Subcutaneous preadipocyte (primary cell): ENCODE measurements at places on chromosomes 16 and 17. TPM values are rescaled to one million over a fixed set of nuclear protein-coding genes. Genes with fewer than 3 reads are reported as not detected.

The NPIPB2 gene
- total RNA-seq, result 3.7 and 5.1 TPM in 2 replicates

The SP6 gene
- under 0.01 TPM in 2 replicates for total RNA-seq

The AGRP gene
- total RNA-seq, result not detected in 2 replicates

The KRT15 gene
- total RNA-seq, result 0.78 TPM in 1 of 2 replicates, not detected in the other

The AATK gene
- 0.20 and 0.37 TPM in 2 replicates for total RNA-seq

The TMIGD1 gene
- total RNA-seq, result not detected in 2 replicates

The C1QTNF8 gene
- total RNA-seq, result not detected in 2 replicates

The LRRC75A gene
- total RNA-seq, result 1.1 and 1.4 TPM in 2 replicates

The NEUROD2 gene
- not detected in 2 replicates for total RNA-seq

The SNAI3 gene
- total RNA-seq, result not detected in 2 replicates

The ACSM2A gene
- not detected in 2 replicates for total RNA-seq

The KRT32 gene
- not detected in 2 replicates for total RNA-seq

The UTS2R gene
- not detected in 2 replicates for total RNA-seq
